ENCODE measurements at places on chromosomes 6 and 20.

- DNase-seq = no peak
Observed at GRCh38 chr6:16651871-16652270, 109.4 kb downstream of the ATXN1 start.

DNA sequence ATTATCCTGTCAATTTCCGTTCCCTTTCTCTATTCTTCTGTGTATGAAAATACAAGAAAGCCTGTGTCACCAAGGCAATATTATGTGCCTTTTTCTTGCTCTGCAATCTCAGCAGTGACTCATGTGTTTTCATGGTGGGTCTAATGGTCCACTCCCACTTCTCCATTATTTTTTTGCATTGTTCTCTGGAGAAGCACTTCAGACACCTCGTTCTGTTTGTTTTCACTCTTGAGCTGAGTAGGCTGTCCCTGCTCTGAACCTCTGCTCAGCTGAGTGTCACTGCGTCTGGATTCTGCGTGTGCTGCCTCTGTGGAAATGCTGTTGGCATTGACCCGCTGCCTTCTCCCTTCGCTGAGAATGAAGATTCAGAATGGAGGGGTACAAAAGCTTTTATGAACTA is 230.6 kb downstream of the TMEM242 start:
- DNase-seq = no peak

GRCh38 chr20:25195962-25196785 is 662 bp downstream of the ENTPD6 start:
- no peak for DNase-seq

- DNase-seq = no peak
Observed at GRCh38 chr20:23257848-23258746, 92.5 kb upstream of the NXT1 start.

DNA sequence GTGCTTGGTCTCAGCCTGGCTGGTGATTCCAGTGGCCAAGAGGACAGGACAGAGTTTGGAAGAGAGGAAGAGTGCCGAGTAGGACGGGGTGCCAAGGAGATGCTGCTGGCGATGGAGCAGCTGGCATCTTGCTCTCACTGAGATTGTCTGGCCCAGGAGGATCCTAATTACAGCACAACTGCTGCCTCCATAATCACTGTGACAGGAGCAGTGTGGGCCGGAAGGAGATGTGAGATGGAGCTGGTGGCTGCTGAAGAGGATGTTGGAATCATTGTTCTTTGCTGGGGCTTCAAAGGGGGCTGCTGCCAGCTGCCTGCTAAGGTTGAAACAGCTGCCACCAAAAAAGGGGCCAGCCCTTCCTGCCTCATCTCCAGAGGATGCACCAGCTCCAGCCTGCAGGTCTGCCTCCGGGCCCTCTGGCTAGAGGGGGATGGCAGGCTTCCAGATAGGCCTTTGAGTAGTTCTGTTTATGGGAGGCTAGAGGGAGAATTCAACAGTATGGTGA is 214.4 kb downstream of the RNF144B start:
- DNase-seq = no peak

GRCh38 chr20:58693226-58694006 is 816 bp downstream of the NPEPL1 start:
- DNase-seq = no peak

DNA sequence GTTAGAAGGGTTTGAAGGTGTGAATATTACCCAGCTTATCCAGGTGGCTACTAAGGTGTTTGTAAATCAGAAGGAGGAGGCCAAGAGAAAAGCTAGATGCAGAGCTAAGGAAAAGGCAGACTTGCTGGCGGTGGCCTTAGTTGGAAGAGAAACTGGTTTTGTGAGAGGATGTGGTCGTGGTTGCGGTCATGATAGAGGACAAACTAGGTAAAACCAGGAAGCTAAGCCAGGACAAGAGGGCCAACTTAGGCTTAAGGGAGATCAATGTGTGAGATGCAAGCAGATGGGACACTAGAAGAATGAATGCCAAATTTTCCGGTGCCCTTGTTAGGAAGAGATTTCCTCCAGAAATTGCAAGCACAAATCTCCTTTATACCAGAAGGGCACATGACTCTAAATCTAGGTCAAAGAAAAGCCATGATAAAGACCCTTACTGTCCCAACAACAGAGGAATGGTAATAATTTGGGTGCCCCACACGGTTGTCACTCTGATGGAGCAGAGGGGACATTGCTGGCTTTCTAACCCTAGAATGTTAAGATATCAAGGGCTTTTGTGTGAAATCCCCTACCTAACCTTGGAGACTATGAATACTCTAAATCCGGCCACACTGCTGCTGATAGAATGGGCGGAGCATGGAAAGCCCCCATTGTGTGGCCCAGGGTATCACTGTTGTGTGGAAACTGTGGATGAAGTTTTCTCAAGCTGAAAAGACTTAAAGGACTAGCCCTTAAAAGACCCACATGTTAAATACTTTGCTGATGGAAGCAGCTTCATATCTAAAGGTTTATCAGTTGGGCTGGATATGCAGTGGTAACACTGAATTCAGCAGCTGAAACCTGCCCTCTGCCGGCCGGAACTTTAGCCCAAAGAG is 7.8 kb downstream of the IL22RA2 start:
- DNase-seq = no peak

DNA sequence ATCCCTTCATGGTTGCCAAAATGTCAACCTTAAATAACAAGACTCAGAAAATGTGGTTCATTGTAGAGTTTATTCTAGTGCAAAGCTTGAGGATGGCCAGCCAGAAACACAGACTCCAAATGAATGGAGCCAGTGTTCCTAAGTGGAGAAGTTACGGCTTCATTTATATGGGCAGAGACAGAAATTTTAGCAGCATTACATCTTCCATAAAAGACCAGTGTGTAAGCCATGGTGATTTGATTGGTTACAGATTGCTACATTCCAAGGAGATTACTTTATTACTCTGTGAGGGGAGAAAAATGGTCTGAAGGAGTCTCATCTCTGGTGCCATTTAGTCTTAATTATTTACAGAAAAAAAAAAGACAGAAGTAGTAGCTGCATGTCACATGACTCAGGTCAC is 97.8 kb downstream of the OTOR start:
- no peak for DNase-seq

DNA sequence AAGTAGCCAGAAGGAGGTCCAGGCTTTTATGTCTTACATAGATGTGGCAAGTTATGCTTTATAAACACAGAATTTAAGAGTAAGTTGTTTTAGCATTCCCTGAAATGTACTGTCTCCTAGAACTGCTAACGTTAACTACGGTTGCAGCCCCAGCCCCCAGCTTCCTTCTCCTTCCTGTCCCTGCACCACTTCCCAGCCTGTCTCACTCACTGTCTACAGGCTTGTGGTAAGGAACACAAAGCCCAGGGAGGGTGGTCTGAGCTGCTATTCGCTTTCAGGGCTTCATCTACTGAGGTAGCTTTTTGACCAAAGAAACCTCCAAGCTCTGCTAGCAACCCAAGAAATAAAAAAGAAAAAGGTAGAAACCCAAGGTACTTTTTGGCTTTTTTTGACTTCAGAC is 35.9 kb downstream of the PCSK2 start:
- peak; percentile 1 for DNase-seq

DNA sequence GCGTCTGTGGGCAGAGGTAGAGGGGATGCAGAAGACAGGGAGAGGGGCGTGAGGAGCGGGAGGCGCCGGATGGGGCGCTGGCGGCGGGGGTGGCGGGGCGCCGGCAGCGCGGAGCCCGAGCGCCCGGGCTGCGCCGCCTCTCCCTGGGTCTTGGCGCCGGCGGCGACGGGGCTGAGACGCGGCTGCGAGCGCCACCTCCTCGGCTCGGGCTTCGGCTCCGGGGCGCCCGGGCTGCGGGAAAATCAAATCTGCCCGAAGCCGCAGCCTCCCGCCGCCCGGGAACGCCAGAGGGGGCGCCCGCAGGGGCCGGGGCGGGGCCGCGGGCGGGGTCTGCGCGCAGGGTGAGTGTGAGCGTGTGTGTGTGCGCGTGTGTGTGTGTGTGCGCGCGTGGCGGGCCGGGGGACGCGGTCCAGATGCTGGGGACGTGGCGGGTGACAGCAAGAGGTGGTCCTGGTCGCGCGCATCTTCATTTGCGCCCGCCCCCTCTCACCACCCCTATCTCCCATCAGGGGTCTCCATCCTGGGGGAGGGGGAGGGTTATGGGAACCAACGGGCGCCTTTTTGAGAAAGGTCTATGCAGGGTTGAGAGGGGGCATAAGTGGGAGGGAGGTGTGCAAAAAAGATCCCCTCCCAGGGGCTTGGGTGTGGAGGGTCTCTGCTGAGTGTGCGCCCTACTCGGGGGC is 646 bp upstream of the CPNE5 start:
- no peak for DNase-seq

- no peak for DNase-seq
Observed at GRCh38 chr20:44644667-44645131, 6.8 kb downstream of the ADA start.

- DNase-seq = no peak
Observed at GRCh38 chr6:87742106-87742505, 40.1 kb upstream of the AKIRIN2 start.

GRCh38 chr20:50034567-50035180 is 51.9 kb downstream of the SNAI1 start:
- no peak for DNase-seq

DNA sequence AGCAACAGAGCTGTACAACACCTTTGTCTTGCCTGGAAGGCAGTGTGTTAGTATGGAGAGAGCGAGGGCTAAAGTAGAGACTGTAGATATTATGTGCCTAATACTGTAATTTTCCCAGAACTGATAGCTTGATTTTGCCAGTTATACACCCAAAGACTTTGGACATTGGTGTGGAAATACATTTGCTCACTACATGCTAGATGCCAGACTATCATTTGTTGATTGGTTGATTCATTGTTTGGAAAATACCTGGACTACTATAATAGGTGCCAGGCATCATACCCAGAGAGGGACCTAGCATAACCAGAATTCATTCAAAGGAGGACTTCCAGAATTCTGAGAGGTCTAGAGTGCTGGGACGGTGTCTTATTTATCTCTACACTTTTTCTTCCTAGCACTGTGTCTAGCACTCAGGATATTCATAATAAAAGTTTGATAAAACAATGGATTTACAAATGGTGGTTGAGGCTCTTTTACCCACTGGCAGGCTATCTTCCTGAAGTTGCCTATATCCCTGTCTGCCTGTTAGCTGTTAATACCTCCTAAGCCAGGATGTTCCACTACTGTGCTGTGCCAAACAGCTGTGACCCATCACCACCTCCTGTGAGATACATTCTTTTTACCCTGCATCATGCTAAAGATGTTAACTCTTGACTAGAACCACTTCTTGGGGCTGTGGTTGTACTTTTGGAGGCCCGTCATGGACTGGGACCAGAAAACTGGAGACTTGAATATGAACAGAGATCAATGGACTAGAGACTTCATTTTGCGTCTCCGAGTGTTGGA is 72.2 kb upstream of the FUCA2 start:
- DNase-seq = no peak

- no peak for DNase-seq
Observed at GRCh38 chr20:58246346-58246745, 17.9 kb upstream of the ANKRD60 start.

DNA sequence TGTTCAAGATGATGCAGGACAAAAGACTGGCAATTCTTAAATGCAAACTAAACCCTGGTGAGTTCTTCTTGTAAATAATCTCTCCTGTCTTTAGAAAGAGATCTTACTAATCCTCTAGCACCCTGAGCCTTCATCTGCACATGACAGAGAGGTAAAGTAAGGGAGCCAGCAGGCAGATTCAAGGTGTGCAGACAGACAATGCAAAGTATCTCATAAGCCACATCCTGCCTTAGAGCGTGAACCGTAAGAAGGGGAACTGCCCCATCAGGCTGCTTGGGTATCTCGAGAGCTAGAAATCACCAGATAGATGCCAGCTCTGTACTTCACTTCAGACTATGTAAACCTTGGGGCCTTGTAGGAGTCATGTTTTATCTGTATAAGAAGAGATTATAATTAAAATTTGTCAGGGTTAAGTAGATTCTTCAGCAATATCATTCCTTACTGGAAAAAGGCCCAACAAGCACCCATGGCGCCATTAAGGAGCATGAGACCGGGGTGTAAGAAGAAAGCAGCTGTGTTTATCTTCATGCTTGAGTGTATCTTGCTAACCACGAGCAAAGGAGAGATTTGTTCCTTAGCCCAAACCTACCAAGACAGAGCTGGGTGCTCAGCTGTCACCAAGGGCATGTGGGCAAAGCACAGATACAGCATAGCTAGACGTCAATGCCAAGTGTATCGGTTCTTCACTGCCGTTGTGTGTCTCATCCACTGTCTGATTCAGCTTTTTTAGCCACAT is 24.4 kb downstream of the CNR1 start:
- DNase-seq = no peak

DNA sequence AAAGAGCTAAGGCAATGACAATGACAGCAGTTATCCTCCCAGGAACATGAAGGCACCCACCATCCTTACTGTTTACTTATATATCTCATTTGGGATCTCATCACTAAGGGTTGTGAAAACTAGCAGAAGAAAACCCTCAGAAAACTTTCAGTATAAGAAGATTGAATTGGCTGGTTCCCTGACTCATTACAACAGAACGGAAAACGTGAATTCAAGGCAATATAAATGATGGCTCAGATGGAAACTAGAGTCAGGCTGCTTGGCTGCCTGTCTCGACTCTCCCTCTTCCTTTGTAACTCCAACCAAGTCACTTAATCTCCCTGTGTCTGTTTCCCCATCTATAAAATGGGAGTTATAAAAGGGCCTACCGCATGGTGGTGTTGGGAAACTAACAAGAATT is 387.1 kb upstream of the JARID2 start:
- no peak for DNase-seq

DNA sequence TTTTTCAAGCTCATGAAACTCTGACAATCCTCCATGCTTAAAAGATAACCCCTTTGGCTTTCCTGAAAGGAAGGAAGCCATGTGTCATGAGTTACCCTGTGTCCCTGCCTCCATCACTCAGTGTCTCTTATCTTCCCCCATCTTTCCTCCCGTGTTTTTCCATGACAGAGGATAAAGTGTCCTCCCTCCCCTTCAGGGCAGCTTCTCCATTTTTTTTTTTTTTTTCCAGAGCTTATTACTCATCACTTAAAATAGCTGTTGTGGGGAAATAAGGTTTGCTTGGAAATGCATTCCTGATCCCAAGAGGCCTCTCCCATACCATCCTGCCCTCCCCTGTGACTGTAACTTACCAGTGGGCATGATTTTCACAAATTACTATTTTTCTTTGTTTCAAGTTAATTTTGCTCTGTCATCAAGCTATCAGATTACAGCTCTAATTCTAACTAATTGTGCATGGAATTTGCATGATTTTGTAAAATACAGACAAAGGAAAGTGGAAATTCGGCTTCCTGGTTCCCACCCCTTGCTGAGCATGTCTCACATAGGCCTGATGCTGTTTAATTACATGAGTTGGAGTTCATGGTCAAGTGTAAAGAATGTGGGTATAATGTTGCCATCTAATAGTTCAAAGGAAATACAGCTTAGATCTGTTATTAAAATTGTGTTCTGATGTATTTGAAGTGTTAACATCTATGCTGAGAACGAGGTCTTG is 614.5 kb upstream of the FLRT3 start:
- DNase-seq = no peak

DNA sequence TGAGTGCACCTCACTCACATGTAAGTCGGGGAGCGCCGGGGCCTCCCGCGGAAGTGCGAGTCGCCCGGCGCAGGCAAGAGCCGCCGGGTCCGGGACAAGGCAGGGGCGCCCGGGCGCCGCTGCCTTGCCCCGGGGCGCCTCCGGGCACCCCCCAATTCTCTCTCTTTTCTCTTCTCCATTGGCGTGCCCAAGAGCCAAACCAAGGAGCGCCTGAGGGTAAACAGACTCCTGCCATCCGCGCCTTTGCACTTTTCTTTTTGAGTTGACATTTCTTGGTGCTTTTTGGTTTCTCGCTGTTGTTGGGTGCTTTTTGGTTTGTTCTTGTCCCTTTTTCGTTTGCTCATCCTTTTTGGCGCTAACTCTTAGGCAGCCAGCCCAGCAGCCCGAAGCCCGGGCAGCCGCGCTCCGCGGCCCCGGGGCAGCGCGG is 36.8 kb downstream of the GNAS start:
- no peak for DNase-seq
